ENCODE measurements at places on chromosomes 6 and 20.
A peak's percentile ranks its signal among the peaks of the same experiment; 100 is the strongest.

- peak; percentile 57 for DNase-seq
Observed at GRCh38 chr6:33249732-33250630, 21.7 kb downstream of the VPS52 start.

GRCh38 chr6:25456249-25457040 lies 177.3 kb downstream of the CARMIL1 start:
- DNase-seq: peak; percentile 61

- DNase-seq: no peak
Observed at GRCh38 chr6:167210375-167211294, 52.9 kb upstream of the GPR31 start.

- DNase-seq: no peak
Observed at GRCh38 chr6:148151896-148152643, 190.6 kb upstream of the SASH1 start.

- DNase-seq: peak; percentile 29
Observed at GRCh38 chr6:26187981-26188635, 100.9 kb downstream of the HFE start.

- DNase-seq: no peak
Observed at GRCh38 chr6:56862415-56863175, 92.3 kb upstream of the BEND6 start.
